ENCODE measurements at places on chromosomes 4 and X.

DNA sequence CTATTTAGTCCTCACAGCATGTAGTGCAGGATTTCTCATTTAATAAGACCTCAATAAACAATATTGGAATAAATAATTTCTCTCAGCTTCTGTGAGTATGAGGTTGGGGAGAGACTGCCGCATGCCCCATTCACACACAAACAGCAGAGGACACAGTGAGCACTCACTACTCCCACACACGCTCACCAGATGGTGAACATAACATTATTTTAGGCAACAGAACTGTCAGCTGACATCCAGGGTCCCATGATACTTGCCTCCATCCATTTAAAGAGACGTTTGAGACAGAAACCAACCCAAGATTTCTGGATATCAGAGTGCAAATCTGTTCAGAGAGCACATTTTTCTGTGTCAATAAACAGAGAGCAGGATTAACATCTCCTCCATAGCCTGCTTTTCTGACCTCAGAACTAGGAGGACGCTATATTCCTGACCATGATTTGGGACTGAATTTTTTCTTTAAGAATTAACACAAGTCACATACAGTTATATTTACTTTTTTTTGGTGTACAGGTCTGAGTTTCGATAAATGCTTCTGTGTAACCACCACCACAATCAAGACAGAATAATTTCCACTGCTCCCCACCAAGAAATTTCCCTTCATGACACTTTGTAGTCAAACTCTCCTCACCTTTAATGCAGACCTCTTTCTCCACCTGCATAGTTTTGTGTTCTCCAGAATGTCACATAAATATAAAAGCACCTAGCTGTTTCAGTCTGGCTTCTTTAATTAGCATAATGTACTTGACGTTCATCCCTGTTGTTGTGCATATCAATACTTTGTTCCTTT, 16.7 kb downstream of the GPRIN3 start:
- no peak for DNase-seq

DNA sequence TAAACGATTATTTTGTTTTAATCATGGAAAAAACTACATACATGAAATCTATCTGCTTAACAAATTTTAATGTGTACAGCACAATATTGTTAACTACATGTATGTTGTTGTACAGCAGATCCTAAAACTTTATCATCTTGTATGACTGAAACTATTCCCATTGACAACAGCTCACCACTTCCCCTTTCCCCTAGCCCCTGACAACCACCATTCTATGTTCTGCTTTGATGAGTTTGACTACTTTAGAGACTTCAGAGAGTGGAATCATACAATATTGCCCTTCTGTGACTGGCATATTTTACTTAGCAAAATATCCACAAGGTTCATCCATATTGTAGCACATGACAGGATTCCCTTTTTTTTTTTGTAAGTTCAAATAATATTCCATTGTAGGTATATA, 185.9 kb downstream of the CFAP299 start:
- no peak for DNase-seq

DNA sequence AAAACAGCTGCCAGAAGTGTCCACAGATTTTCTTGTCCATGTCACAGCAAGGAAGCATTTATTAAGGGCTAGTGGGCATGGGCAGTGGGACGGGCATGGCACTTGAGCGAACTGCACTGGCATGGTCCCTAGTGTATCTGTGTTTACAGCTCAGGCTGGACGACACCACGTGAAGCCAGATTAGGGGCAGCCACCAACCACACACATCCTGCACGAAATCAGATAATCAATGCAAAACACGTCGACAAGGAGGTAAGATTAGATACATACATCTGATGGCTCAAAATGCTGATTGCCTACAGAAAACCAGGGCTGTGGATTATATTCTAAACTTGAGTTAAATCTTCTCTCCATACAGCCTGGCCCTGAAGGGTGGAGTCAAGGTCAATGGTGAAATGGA, 103.8 kb upstream of the ATP6AP2 start:
- DNase-seq, result peak; percentile 12

DNA sequence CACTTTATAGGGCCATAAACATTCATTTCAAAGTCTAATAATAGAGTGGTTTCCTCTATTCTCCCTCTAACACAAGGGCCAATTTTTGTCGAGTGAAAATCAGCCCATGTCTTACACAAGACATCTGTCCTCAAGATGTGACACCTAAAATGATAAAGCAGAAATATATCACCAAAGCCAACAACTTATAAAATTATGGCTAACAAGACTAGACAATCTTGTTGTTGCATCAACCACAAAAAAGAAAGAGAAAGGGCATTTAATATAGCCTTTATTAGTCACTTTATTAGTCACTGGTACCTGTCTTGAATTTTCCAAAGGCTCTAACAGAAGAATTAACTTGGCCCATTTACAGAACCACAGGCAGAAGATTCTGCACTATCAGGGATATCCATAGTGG, 161.6 kb downstream of the SMIM20 start:
- no peak for DNase-seq

DNA sequence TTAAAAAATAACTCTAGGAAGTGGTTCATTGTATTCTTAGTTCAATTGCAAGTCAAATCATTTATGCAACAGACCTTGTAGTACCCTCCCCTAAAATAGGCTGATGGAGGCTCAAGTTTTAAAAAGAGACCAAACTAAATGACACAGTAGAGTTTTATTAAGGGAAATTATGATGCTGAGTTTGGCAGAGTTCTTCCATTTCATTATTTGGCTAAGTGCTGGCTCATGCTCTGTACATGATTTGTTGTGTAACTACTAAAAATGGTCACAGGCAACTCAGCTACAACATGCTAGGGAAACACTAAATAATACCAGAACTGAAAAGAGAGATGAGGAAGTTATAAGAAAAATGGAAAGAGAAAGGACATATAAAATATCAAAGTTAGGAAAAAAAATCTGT, 96.1 kb upstream of the TFDP3 start:
- no peak for DNase-seq

DNA sequence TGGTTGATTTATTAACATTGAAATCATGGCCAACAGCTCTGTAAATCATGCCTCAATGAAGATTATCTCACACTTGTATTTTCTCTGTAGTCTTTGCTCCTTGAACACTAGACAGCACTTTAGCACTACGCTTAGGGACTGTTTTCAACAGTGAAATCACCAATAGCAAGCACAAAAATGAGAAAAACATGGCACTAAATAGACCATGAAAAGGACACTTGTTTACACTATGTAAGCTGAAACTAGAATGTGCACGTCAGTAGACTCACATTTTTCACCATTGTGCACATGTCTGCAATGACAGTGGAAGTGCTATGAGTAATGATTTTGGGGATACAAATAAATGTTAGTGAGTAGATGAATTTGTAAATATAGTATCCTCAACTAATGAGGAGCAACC, 3.1 kb downstream of the BMP2K start:
- no peak for DNase-seq

DNA sequence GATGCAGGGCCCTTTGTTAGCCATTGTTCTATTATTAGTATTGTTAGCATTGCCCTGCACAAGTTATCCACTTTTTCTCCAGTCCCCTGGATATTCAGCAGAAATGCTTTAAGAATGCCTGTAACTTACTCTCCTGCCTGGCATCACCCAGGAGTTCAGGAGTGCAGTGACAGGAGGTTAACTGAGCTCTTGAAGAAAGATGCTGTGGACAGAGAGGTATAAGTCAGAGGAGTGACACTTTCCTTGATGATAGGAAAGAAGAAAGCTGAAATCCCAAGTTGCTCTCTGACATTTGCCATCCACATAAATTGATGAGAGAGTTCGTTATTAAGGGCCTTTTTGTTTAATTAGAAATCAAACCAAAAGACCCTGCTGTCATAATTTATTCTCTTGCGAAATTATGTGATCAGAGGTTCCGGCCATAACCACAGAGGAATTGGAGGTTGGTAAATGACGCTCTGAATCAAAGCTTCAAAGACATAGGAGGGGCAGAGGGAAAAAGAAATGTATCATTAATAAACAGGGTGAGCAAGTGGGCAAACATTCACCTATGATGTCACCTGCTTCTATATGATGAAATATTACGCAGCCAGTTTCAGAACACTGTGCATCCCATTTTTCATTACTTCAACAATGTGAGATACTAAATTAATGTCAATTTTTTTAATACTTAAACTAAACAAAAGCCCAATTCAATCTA, 230.2 kb upstream of the JADE1 start:
- DNase-seq, result no peak

DNA sequence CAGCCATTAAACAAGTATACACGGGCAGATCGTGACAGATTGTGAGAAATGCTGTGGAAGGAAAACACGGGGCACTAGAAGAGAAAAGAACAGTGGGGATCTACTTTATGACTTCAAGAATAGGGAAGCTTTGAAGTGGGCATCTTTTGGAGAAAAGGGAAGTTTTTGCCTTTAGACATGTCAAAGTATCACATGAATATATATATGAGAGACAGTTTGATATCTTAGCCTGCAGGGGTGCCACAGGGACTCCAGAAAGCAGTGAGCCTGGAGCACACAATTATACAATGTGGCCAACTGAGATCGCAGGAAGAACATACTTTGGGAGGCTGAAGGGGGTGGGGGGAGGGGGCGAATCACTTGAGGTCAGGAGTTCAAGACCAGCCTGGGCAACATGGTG, 35.7 kb downstream of the RELL1 start:
- peak; percentile 18 for DNase-seq

GRCh38 chr4:100379583-100380105, 138.2 kb downstream of the EMCN start:
- DNase-seq, result no peak

DNA sequence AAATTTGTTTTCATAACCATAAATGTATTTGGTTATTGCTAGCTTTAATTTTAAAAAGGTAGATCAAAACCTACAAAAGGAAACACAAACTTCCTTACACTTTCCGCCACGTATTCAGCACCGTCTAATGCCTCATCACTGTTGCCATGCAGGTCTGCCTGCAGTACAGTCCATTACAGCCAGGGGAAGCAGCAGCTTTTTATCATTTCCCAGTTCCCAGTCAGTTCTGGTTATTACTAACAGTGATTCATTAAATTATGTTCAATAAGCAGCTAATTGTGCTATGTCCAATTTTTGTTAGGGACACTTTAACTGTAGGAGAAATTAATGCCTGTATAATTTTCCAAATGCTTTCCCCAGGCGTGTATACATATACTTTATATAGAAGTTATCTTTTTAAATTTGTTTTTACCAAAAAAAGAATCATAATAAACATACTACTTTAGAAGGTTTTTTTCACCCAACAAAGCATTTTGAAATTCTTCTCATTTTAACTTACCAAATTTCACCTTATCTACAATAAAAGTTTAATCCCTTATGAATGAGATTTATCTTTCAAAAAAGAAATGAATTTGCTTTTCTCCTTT, 93.3 kb downstream of the ANXA3 start:
- DNase-seq, result peak; percentile 91

DNA sequence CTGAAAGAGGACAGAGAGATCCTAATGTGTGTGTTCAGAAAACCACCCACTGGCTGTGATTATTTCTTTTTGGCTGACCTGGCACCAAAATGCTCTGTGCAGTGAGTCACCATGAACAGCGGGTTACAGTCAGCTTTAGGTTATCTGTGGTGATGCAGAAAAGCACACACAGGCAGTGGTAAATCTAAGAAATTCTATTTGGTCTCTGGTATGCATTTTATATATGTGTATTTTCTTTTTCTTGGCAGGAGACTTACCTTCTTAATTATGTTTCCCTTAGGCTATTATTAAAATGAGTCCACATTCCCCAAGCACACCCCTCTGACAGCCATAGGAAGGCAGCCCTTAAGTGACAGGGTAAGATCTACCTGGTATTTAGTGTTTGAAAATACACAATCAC, 79.1 kb upstream of the TFDP3 start:
- DNase-seq, result no peak

DNA sequence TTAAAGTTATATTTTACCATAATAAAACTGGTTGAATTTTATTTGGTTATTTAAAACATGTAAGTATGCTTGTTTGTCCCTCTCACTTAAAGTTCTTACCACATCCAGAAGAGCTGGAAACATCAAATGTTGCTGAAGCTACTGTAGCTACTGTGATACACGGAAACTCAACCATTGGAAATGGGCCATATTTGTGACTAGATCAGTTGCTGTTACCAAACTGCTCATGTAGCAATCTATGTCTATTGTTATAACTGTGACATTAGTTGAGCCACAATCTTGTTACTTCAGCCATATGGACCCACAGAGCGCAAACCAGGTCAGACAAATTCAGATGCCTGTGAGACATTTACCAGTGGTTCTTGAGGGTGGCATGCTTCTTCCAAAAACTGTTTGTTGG, 41.6 kb downstream of the NDNF start:
- DNase-seq, result no peak

- DNase-seq, result no peak
These were observed 56.6 kb downstream of the ZNF827 start for GRCh38 chr4:145881989-145882388.

GRCh38 chrX:45747905-45748304, 547.2 kb upstream of the DIPK2B start:
- no peak for DNase-seq

DNA sequence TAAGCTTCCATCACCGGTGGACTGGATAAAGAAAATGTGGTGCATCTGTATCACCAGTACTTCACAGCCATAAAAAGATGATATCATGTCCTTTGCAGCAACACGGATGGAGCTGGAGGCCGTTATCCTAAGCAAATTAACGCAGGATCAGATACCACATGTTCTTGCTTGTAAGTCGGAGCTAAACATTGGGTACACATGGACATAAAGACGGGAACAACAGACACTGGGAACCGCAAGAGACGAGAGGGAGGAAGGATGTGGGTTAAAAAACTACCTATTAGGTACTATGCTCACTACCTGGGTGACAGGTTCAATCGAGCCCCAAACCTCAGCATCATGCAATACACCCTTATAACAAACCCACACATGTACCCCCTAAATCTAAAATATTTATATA, 16.3 kb upstream of the IDS start:
- DNase-seq, result no peak

DNA sequence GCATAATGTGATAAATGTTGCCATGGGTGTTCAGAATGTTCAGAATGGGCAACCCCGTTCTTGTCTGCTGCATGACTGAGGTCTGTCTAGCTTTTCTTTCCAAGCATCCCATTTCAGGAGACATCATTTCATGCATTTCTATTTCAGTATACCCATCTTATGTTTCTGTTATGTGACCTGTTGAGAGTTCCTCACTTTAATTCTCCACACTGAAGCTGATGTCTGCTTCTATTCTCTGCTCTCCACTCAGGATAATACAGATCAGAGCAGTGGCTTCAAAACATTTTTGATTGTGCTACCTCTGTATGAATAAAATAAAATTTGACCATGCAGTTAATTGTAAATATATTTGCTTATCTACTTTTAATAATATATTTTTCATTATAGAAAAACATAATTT, 398.6 kb downstream of the ARHGAP24 start:
- DNase-seq, result no peak

DNA sequence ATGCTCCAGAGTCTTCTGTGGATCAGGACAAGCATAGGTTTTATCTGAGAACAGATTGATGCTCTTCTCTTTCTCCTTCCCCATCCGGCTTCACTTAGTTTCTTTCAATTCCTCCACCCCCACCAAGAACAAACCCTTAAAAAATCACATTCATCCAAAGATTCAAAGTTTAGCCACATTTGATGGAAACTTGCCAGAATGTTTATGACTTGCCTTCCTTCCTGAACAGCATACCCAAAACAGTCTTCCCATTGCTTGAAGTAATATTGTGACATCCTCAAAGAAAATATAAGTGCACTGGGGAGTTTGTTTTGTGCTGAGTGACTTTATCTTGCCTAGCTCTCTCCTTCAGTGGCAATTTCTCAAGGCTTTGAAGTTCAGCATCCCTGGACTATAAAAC, 83.0 kb downstream of the MAGEB17 start:
- DNase-seq, result no peak

Data from hematopoietic multipotent progenitor cell treated with erythropoietin and hydrocortisone succinate and interleukin-3 and kit ligand, for 6 days (in vitro differentiated cells).